ENCODE measurements at places on chromosomes 6 and 20.
A peak's percentile ranks its signal among the peaks of the same experiment; 100 is the strongest.

DNA sequence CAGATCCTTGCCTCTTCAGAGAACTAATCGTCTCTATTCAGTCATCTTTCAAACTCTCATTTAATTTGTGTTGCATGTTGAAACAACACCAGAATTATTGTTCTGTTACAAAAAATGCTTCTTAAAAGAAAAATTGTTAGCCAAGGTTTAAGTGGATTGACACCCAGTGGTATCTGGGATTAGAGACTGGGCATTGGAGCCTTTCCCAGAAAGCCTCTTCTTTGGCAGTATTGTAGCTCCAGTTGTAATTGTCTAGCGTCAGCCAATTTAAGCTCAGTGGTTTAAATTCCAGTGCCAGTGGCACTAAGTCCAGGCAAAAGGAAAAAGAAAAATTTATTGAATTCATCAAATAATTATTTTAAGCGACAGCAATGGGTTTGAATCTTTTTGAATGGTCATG is 801 bp downstream of the CCDC28A start:
- no peak for DNase-seq

DNA sequence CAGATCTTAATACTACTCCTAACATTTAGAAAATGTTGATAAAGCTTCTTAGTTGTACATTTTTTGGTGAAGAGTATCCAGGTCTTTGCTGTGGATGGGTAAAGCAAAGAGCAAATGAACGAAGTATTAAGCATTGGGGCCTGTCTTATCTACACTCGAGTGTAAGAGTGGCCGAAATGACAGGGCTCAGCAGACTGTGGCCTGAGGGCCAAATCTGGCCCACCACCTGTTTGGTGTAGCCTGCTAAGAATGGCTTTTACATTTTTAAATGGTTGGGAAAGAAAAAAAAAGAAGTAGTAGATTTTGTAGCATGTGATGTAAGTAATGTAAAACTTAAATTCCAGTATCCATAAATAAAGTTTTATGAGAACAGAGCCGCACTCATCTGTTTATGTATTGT is 19.4 kb upstream of the MAPK13 start:
- DNase-seq = no peak

DNA sequence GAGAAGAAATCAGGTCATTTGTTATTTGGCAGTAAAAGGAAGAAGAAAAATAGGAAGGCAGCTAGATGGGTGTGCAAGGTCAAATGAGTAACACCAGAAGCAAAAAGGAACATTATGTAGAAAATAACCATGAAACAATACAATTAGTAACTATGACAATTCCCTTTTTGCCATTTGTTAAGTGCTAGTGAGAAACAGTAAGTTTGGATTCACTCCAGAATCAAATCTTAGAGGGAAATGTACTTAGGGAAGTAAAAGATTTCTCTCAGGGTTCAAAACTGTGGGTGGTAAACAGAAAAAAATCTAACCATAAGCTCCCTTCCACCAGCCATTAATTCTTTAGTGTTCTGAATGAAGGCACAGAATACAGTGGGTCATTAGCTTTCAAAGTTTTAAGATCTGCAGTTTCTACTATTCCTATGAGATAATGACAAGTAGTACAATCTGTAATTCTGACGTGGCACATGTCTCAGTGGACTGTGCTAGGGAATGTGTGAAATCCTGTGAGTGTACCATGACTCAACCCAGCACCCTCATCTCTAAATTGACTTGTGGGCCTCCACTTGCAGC is 17.1 kb downstream of the REPS1 start:
- no peak for DNase-seq

DNA sequence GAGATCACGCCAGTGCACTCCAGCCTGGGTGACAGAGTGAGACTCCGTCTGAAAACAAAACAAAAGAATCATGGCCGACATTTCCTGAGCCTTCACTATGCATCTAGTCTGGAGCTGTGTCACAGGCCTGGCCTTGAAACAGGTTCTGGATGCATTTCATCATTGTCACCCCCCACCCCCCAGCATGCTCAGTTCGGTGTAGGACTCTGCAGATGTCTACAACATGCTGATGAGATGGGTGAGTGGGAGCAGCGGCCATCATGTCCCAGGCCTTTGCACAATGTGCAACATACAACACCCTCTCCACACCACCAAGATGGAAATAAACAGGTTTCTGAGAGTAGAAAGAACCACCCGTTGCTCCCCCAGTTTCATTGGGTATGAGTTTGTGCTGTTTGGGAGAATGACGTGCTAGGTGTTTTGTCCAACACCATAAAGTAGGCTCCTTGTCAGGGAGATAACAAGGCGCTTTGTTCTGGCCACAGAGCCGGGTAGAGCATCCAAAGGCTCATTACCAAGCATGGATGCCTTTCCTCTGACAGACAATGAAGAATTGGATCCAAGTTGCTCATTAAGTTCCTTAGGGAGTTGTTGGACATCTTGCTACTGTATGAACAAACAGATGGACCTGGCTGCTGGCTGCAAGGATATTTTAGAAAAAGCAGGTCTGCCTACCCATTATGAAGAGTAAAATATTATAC is 22.1 kb downstream of the SNHG17 start:
- DNase-seq = no peak

DNA sequence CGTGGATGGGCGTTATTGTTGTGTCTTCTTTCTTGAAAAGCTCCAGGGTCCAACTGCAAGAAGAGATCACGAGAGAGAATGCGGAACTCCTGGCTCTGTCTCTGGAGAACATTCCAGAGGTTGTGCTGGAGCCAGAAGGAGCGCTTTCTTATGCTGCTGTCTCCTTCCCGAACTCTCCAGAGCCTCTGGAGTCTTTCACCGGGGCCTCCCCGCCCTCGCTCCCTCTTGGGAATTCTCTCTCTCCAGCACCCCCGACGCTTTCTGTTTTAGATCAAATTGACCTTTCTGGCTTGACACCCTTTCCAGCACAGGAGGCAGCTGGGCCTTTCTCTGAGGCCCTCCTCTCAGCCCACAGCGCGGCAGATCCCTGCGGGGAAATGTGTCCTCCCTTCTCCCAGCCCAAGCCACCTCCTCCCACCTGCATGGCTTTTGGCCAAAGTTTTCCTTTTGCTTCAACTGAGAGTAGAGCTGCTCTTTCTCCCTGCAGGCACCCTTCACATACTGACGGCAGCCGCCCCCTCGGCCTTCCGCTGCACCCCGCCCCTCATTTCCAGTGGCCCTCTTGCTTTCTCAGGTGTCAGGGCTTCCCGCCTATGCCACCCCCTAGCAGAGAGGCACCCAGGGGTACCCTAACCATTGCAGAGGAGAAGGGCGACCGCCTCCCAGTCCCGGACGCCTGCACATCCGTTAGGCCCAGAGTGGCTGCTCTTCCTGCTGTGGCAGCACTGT is 6.6 kb upstream of the CCR6 start:
- peak; percentile 15 for DNase-seq

DNA sequence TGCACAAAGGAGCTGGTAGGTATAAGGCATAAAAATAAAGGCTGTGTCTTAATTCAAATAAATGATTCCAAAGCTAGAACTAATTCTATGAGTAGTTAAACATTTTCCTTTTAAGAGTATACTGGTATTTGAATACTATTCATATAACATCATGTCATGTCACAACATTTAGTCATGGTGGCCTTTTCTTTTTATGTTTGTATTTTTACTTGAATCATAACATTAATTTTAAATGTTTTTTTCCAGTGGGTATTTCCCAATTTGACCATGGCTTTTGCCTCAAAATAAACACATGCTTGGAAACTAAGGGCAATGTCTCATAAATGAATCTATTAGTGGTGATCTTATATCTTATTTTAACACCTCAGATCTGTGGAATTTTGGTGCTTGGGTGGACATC is 177.1 kb downstream of the CD109 start:
- no peak for DNase-seq

DNA sequence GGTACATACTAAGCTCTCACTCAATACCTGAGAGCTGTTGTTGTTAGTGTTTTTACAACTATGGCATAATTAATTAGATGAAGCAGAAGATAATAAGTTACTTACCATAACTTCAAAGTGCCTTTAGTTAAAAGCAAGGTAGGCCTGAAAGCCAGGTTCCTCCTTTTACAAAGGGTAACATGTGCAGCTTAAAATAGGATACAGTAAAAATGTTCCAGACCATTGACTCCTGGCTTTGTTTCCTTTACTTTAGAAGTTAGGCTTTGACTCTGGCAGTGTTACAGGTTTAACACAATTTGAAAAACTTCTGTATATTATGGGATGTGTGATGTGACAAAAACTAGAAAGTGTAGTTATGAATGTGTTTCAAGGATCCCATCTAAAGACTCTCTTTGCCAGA is 522.5 kb downstream of the EPM2A start:
- no peak for DNase-seq

- no peak for DNase-seq
These were observed 6.7 kb downstream of the DLGAP4 start for GRCh38 chr20:36312724-36313441.

DNA sequence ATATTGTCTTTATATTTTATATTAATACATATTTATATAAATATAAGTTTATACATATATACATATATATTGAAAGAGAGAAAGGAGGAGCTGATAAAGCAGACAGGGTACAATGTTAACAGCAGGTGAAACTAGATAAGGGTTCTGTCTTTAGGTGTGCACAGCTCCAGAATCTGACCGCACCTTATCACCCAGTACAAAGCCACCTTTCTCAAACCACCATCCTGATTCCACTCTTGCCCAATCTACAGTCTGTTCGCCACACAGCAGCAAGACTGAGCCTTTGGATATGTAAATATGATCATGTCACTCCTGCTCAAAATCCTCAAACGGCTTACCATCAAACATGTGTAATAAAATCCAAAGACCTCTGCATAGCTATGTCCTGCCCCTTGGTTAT is 34.7 kb upstream of the ASCC3 start:
- no peak for DNase-seq
